ENCODE measurements at places on chromosomes 6 and 20. TPM values are rescaled to one million over a fixed set of nuclear protein-coding genes. Genes with fewer than 3 reads are reported as not detected.
A peak's percentile ranks its signal among the peaks of the same experiment; 100 is the strongest.

DNA sequence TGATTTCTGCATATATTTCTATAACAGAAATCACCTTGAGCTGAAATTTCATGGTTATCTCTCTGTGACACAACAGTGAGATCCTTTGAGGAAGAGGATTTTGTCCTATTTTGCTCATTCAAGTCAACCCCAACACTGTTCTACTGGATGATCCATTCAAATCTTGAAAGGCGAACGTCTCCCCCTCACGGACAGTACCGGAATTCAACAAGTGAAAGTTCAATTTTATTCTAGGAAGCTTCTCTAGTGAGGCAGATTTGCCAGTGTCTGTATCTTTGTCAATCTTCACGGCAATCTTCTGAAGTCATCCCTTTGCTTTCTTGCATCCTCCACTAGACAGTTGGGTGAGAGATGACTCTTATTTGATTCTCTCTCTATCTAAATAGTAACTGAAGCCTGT lies 91.7 kb upstream of the PDE7B start:
- no peaks in the 10 kb centered on the region for H3K27me3 ChIP-seq
- no peak overlapping the region for H3K4me3 ChIP-seq
- H3K27ac ChIP-seq = no peak overlapping the region

Gene TEAD3
- 35.1 TPM for total RNA-seq

- no peak for DNase-seq
- no peak overlapping the region for H3K4me3 ChIP-seq
- no peaks in the 10 kb centered on the region for H3K36me3 ChIP-seq
- no peaks in the 10 kb centered on the region for H3K4me1 ChIP-seq
- no peak overlapping the region for H3K27ac ChIP-seq
Observed at GRCh38 chr20:11712639-11713160, 205.0 kb upstream of the BTBD3 start.

- no peak overlapping the region for H3K4me3 ChIP-seq
- H3K27me3 ChIP-seq = no peaks in the 10 kb centered on the region
- H3K36me3 ChIP-seq = no peaks in the 10 kb centered on the region
- no peak for DNase-seq
Observed at GRCh38 chr6:143652841-143653331, 24.9 kb upstream of the PHACTR2 start.

DNA sequence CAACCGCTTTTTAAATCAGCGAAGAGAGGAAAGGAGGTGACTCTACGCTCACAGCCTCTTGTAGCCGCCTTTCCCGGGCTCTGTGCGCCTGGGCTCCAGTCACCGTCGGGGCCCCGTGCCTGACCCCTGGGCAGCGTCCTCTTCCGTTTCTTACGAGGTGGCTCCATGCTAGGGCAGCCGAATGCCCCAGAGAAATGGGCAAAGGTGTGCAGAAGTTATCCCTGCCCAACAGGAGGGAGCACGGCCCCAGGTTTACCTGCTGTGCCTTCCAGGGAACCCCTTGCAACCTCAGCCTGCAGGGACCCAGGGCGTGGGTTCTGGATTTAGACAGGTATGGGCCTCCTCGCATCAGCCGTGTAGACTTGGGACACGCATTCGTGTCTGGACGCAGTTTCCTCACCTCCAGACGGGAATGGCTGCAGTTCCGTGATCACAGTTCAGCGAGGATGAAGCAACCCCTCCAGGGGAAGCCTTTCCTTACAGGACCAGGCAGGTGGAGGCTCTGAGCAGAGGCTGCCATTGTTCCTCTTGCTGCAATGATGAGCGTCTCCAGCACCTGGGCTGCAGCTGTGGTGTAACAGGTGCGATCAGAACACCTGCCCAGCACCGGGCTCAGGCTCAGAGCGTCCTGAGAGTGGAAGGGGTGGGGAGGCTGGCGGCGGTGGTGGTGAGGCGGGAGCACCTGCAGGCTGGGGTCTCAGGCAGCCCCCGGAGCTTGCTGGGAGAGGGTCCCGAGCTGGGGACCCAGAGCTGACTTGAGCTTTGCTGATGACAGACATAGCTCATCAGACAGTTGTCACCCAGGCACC lies 81.3 kb upstream of the BHLHE23 start:
- no peaks in the 10 kb centered on the region for H3K4me1 ChIP-seq
- no peak overlapping the region for H3K4me3 ChIP-seq

Gene PROKR2
- not detected for total RNA-seq

GRCh38 chr20:42652266-42652665 lies 537.4 kb downstream of the PTPRT start:
- no peaks in the 10 kb centered on the region for H3K36me3 ChIP-seq
- DNase-seq = no peak
- no peak overlapping the region for H3K4me3 ChIP-seq
- no peaks in the 10 kb centered on the region for H3K4me1 ChIP-seq

GRCh38 chr6:8269872-8270454 lies 165.4 kb downstream of the SLC35B3 start:
- DNase-seq = no peak
- H3K4me3 ChIP-seq = no peak overlapping the region
- H3K4me1 ChIP-seq = no peaks in the 10 kb centered on the region
- H3K36me3 ChIP-seq = no peaks in the 10 kb centered on the region

- H3K27ac ChIP-seq = no peak overlapping the region
- H3K36me3 ChIP-seq = no peaks in the 10 kb centered on the region
- no peak for DNase-seq
- no peak overlapping the region for H3K4me3 ChIP-seq
- no peaks in the 10 kb centered on the region for H3K27me3 ChIP-seq
- H3K4me1 ChIP-seq = no peaks in the 10 kb centered on the region
Observed at GRCh38 chr6:166852451-166852975, 103.8 kb downstream of the RNASET2 start.

DNA sequence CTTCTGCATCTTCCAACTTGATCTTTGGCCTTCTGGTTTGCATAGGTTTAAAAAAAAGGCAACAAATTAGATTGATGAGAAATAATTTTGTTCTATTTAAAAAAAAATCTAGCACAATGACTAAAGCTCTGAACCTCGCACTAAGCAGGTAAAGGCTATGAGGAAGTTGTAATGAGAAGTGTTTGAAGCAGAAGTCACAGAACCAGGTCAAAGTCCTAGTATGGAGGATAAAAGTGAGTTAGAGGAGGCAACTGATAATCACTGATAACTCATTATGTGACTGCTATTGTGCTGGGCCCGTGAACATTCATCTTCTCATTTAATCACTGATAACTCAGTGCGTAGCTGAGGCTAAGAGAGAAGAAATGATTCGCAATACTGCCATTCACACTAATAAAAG lies 46.1 kb upstream of the GFRAL start:
- no peak overlapping the region for H3K4me3 ChIP-seq
- no peak overlapping the region for H3K27ac ChIP-seq
- DNase-seq = no peak

Gene CNR1
- 2.1 TPM for total RNA-seq

Gene NRSN1
- total RNA-seq = not detected

Gene STMND1
- 1.0 TPM for total RNA-seq

DNA sequence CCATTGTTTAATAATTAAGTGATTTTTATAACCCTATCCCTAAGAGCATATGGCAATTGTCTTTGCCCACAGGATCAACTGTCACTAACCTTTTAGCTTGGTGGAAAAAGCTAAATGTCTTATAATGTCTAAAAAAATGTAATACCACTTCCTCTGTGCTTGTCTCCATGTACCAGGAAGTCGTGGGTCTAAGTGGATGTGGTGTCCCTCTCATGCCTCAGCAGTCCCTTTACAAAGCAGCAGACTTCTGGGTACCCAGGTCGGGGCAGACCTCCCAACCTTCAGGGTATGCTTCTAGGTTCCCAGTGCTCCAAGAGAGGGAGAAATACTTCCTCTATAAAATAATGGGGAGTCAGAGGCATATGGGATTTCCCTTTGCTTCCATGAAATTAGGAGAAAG lies 74.7 kb downstream of the ZHX3 start:
- H3K27me3 ChIP-seq = no peaks in the 10 kb centered on the region
- no peak for DNase-seq
- H3K27ac ChIP-seq = no peak overlapping the region
- no peak overlapping the region for H3K4me3 ChIP-seq

DNA sequence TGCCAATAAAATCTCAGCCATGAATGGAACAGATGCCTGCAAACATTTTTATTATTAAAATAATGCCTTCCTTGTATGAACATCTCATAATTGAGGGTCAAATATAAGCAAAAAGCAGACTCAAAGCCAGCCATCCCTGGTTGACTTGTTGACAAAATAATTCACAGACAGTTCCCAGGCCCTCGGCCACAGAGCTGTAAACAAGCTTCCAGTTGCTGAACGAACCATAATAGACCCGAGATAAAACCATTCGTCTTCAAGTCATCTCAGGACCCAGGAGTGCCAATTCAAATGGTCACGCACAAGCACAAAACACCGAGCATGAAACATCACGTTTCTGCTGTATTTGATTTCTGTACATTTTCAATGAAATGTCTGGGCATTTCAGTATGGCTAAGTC lies 113.3 kb upstream of the CDYL start:
- H3K27ac ChIP-seq = no peak overlapping the region
- no peak for DNase-seq
- H3K4me3 ChIP-seq = no peak overlapping the region
- H3K36me3 ChIP-seq = no peaks in the 10 kb centered on the region
- H3K27me3 ChIP-seq = no peaks in the 10 kb centered on the region
- no peaks in the 10 kb centered on the region for H3K4me1 ChIP-seq

- no peaks in the 10 kb centered on the region for H3K27me3 ChIP-seq
- DNase-seq = no peak
- H3K36me3 ChIP-seq = no peaks in the 10 kb centered on the region
- no peaks in the 10 kb centered on the region for H3K4me1 ChIP-seq
- H3K27ac ChIP-seq = no peak overlapping the region
Observed at GRCh38 chr6:145704143-145704781, 31.1 kb downstream of the EPM2A start.

- no peak overlapping the region for H3K4me3 ChIP-seq
- H3K4me1 ChIP-seq = no peaks in the 10 kb centered on the region
- no peaks in the 10 kb centered on the region for H3K36me3 ChIP-seq
- no peak for DNase-seq
- H3K27ac ChIP-seq = no peak overlapping the region
Observed at GRCh38 chr6:13504611-13505344, 17.4 kb upstream of the GFOD1 start.

DNA sequence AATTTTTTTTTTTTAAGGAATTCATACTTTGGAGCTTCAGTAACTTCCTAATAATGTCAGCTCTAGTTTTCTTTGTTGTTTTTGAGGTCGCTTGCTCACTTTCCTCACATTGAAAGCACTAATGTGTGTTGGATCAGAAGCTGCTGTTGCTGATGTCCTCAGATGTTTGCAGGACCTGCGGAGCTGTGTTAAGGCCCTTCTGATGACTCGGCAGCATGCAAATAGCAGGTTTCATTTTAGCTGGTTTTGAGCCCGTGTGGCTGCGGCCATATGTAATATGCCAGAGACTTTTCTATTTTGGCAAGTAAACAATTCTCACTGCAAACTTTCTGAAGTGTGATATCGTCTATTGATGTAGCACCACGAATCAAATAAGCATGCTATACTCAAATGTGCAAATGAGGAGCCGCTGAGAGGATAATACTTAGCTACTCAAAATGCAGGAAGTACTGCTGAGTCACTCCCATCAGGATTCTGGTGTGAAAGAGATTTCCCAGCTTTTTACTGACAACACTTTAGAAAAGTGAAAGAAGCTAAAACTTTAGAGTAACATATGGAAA lies 187.8 kb downstream of the SASH1 start:
- no peaks in the 10 kb centered on the region for H3K36me3 ChIP-seq
- peak overlapping the region; percentile 13 for H3K4me3 ChIP-seq
- H3K27me3 ChIP-seq = no peaks in the 10 kb centered on the region
- DNase-seq = no peak
- H3K27ac ChIP-seq = peak overlapping the region; percentile 37
- peaks cover 1% of the 10 kb centered on the region for H3K4me1 ChIP-seq

GRCh38 chr20:8522168-8522567 lies 390.1 kb downstream of the PLCB1 start:
- no peaks in the 10 kb centered on the region for H3K36me3 ChIP-seq
- H3K27ac ChIP-seq = no peak overlapping the region
- no peaks in the 10 kb centered on the region for H3K4me1 ChIP-seq
- H3K27me3 ChIP-seq = no peaks in the 10 kb centered on the region
